ENCODE measurements at places on chromosomes 2 and 18.

GRCh38 chr18:3855966-3856365 lies 406.0 kb downstream of the TGIF1 start:
- DNase-seq, result no peak

GRCh38 chr18:21441670-21442069 lies 158.8 kb downstream of the ESCO1 start:
- no peak for DNase-seq

DNA sequence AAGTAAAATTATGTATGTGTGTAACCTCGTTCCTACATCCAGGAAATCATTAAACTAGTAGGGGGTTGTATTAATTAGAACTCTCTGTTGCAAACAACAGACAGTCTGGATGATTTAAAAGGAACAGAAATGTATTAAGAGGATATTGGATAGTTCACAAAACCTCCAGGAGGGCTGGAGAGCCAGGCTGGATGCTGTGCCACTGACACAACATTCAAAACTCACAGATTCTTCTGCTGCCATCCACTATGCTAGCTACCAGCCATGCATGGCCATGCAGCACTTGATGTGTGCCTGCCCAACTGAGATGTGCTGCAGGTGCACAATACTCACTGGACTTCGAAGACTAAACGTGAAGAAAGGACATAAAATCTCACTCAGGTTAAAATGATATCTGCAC lies 48.2 kb upstream of the SH3RF3 start:
- no peak for DNase-seq

DNA sequence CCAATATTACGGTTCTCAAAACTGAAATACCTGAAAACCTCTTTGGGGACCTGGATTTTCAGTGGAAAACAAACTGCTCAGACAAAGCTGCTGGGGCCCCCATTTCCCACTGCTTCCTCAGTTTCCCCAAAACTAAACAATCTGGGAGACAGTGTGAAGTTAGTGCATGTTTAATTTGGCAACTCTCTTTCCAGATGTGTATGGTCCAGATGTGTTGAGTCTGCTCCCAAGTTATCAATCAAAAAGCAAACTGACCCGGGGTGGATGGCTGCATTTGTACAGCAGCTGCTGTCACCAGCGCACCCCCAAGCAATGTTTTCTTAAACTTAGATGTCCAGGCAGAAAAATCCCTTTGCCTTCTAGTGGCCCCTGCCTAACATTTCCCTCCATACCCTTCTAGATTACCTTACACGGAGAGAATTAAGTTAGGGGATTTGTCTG lies 136.9 kb downstream of the COPS8 start:
- peak; percentile 10 for DNase-seq

DNA sequence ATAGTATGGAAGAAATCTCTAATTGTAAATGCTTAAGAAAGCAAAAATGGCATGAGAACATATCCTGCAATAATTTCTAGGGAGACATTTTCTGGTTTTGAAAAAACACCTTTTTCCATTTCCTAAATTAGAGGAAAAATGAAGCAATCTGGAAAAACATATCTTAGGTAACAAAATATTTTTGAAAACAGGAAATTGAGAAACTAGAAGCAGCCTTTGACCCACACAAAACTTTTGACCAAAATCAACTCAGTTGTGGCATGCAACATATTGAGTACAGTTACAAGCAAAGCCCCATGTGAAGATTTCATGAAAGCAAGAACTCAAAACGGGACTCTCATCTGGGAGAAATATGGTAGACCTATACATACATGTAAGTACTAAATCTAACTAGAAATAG lies 28.6 kb upstream of the CHAC2 start:
- DNase-seq, result no peak

- no peak for DNase-seq
These were observed 211.0 kb downstream of the CTNNA2 start for GRCh38 chr2:79723830-79724229.

DNA sequence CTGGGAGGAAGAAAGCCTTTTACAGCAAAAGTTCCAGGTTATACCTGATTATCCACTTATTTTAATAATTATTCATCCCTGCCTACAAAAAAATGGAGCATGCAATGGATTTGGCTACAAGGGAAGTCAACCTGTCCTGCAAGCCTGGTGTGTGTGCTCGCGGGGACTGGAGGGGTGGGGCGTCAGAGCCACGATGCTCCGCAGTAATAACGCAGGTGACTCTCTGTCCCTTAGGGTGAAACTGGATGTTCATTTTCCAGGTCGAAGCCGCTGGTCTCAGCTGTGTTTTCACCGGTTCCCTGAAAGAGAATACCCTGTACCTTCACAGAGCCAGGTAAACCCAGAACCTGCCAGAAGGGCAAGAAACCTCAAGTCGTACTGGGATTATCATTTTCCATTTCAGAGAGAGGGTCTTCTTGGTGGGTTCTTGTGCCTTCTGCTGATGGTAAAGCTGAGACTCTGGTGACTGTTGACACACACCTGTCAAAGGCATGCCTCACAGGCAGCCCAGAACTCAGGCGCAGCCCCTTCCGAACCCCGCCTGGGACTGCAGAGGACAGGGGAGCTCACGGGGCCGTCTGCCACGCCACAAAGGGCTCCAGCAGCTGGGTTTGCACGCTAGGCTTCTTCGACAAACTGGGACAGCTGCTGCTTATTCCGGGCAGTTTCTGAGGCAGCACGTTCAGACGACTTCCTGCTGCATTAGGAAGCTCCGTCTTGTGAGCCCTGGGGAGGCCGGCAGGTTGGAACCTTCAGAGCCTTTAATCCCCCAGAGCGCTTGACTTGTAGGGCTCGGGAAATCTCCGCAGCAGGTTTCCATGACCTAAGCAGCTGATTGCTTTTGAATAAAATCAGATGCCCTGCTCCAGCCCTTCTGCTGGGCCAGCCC lies 58.6 kb downstream of the KCNG2 start:
- DNase-seq, result peak; percentile 80

DNA sequence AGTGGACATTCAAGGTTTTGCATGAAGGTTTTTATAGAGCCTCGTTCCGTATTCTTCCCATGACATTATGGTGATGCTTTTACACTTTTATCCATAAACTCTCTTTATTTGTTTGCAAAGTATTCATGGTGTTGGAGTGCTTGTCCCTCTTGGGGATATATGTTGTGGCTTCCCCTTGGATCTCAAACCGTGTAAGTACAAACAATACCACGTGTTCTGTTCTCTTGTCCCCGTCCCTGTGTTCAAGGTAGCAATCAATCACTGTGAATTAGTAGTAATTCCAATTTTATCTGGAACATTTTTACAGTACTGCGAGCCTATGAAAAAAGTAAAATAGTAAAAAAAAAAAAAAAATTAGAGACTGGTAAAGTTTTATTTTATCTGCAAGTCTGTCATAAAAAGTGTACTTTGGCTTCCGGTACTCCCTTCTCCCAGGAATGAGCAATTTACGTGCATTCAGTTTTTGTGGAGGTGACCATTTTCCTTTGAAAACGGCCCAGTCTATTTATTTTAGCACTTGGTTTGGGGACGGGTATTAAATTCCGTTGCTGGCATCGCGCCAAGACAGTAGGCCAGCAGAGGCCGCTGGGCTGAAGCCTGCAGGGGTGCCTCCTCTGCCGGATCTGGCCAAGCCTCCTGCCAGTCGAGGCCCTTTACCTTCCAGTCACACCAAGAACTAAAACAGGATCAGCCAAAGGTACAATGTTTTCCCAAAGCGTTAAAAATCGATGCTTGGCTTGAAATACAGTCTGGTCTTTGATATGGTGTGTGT lies 175.7 kb downstream of the SOCS6 start:
- peak; percentile 90 for DNase-seq

DNA sequence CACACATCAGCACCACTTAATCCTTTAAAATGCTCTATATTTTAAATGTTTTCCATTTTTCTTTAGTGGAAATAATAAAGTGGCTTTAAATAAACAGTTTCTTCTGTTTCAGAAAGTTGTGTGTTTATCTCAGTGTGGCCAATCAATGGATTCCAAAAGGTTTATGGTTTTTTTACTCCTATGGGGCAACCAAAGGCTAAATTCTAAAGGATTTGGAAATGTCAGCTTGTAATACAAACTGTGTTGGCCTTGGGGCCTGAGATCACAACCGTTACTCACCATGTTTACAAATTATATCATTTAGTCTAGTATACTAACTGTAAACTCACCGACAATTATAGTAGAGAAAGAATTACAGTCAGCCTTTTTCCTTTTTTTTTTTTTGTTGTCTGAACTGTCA lies 827.2 kb downstream of the EPHA4 start:
- DNase-seq, result no peak

GRCh38 chr2:228698963-228699362 lies 517.5 kb upstream of the SPHKAP start:
- no peak for DNase-seq

DNA sequence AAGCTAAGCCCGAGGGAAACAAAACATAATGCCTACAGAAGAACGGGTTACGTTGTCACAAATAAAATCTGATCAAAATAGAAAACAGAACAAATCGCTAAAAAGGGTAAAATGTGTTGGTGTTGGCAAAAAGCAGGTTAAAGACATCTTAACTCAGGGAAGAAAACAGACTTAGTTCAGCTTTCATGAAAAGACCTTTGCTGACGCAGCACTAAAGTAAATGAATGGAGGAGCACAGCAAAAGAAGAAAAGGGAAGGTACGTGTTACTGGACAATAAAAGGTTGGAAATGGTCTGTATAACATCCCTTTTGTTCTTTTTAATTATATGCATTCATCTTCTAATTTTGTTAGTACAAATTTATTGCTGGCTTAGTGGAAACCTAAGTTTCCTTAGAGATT lies 117.4 kb upstream of the DSEL start:
- no peak for DNase-seq

DNA sequence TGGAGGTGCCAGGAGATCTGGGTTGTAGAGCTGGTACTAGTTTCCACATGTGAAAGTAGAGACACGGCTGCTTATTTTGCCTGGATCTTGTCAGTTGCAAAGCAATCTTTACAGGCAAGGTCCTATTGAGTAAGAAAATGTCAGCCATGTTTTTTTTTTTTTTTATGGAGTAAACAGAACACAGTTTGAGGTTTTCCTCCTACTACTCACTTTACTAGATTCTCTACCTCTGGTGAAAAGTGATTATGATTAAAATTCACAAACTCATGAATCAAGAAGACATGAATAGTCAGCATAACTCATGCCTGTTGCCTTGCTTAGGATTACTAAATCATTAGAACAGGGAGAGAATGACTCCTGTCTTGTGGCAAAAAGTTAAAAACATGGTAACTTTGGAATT lies 70.1 kb upstream of the PNPT1 start:
- no peak for DNase-seq

DNA sequence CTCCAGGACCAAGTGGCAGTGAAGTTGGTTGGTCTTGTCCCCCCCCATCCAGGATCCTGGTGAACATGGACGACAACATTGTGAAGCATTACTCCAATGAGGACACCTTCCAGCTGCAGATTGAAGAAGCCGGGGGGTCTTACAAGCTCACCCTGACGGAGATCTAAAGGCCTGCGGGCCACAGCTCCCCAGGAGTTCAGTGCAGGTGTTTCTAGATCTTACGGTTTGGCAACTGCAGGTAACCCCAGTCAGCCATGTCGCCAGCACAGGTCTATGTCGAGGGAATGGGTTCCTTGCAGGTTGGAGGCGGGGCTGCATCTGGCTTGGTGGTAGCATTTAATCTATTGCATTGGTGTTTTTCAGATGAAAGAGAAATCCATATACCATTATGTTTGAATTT lies 42.8 kb upstream of the KLF11 start:
- DNase-seq, result no peak

DNA sequence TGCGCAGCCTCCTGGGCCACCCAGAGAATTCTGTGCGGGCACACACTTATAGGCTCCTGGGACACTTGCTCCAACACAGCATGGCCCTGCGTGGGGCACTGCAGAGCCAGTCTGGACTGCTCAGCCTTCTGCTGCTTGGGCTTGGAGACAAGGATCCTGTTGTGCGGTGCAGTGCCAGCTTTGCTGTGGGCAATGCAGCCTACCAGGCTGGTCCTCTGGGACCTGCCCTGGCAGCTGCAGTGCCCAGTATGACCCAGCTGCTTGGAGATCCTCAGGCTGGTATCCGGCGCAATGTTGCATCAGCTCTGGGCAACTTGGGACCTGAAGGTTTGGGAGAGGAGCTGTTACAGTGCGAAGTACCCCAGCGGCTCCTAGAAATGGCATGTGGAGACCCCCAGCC lies 11.8 kb upstream of the TTLL4 start:
- DNase-seq, result no peak

GRCh38 chr18:393574-393957 lies 106.9 kb downstream of the COLEC12 start:
- DNase-seq, result no peak

- no peak for DNase-seq
These were observed 113.9 kb downstream of the USP34 start for GRCh38 chr2:61356958-61357350.

- no peak for DNase-seq
These were observed 100.8 kb downstream of the NEDD4L start for GRCh38 chr18:58144671-58145285.

GRCh38 chr18:65016631-65017371 lies 734.0 kb upstream of the CDH7 start:
- DNase-seq, result no peak

- no peak for DNase-seq
These were observed 26.6 kb downstream of the HS1BP3 start for GRCh38 chr2:20624156-20624883.

DNA sequence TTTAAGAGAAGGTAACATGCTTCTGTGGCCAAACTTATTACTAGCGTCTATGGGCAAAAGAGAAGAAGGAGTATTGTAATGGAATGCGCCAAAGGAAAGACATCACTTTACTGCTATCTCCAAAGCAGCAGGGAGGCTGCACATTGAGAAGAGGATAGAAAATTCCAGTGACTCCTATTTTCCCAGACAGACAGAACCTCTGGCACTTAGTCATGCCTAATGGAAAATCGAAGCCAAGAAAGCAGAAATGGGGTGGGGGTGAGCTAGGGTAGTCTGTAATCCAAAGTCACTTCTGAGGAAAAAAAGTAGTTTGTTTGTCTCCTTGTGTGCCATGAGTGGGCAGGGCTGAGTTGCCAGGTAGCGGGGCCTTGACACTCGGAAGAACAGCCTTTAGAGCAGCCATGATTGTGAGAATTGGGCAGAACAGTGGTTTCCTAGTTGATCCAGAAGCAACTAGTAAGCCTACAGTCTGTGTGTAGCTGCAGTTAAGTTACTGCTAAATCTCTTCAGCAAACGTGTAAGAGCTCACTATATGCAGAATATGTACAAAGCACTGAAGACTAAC lies 79.4 kb upstream of the FOSL2 start:
- DNase-seq, result no peak

All from eye (tissue), 1 donor.